CD4-positive, alpha-beta T cell treated with Interleukin-10 for 1 hour (primary cell): ENCODE measurements at places on chromosomes 6 and 20.

DNA sequence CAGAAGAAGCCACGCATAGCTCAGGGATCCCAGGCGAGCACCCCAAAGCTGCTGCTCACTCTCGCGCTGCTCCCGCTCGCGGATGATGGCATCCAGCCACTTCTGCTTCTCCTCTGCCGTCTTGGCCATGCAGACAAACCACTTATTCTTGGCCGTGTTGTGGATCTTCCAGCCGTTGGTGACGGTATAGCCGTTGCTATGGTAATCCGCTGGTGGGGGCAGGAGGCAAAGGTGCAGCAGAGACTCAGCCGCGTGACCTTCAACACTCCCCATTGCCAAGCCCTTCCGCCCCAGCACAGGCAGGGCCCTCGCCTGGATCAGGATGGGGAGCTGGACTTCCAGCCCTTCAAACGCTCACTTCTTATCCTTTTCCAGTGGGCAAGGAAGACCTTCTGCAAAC is 136.9 kb downstream of the PREX1 start:
- DNase-seq = no peak

DNA sequence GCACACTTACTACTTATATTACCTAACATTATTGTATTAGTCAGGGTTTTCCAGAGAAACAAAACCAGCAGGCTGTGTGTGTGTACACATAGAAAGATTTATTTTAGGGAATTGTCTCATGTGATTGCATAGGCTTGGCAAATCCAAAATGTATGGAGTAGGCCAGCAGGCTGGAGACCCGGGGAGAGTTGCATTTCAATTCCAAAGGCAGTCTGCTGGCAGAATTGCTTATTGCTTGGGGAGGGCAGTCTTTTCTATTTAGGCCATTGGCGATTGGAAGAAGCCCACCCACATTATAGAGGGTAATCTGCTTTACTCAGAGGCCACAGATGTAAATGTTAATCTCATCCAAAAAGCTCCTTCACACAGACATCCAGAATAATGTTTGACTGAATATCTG is 157.0 kb downstream of the ADGRG6 start:
- no peak for DNase-seq

- DNase-seq = no peak
Measured at GRCh38 chr6:161644521-161644920, 370.7 kb upstream of the AGPAT4 start.

GRCh38 chr20:906001-906520 is 10.1 kb downstream of the ANGPT4 start:
- DNase-seq = no peak

- DNase-seq = no peak
Measured at GRCh38 chr20:46237736-46238135, 70.6 kb downstream of the CDH22 start.

- peak; percentile 4 for DNase-seq
Measured at GRCh38 chr6:85537055-85537494, 56.6 kb downstream of the SNX14 start.

DNA sequence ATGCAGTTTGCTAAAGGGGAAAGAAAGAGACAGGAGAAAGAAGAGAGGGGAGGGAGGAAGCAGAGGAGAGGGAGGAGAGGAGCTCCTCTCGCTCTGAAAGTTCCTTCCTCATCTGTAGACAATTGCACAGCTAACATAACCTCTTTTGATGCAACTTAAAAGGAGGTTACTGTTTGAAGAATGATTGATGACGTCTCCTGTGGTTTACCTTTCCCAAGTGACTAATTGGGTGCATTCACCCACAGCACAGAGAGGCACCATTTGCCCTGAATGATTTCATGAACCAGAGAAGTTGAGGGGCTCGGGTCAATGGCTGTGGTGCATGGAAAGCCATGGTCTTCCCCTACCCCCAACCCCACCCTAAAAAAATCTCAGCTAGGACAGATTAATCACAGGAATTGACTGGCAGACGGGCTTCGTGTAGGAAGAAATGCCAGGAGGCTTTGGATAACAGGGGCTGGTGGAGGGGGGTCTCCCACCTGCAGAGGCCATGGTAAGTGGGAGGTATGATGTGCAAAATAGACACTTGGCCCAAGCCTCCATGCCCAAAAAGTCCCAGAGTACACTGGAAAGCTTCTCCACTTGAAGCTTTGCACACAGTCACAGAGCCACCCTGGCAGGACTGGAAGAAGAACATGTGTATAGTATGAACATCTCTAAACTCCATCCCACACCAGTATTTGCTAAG is 213.7 kb downstream of the ANKRD60 start:
- DNase-seq = peak; percentile 36
